ENCODE measurements at places on chromosomes 3 and 15.

- DNase-seq, result no peak
Measured at GRCh38 chr3:172606021-172606420, 82.8 kb upstream of the TNFSF10 start.

DNA sequence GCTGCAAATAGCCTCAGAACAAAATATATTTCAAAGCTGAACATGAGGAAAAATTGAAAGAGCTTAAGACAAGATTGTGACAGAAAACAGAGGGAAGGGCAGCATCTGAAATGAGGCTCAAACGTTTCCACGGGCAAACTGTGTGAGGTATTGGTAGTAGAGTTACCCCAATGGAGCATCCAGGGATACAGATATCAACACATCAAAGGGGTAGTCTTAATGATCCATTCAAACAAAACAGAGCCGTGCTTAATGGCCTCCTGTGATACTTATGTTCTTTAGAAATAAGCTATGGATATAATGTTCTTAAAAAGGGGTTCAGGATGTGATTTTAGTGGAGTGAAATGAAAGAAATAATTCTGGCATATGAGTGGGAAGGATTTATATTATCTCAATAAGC is 430.3 kb upstream of the PDZRN3 start:
- DNase-seq, result no peak

DNA sequence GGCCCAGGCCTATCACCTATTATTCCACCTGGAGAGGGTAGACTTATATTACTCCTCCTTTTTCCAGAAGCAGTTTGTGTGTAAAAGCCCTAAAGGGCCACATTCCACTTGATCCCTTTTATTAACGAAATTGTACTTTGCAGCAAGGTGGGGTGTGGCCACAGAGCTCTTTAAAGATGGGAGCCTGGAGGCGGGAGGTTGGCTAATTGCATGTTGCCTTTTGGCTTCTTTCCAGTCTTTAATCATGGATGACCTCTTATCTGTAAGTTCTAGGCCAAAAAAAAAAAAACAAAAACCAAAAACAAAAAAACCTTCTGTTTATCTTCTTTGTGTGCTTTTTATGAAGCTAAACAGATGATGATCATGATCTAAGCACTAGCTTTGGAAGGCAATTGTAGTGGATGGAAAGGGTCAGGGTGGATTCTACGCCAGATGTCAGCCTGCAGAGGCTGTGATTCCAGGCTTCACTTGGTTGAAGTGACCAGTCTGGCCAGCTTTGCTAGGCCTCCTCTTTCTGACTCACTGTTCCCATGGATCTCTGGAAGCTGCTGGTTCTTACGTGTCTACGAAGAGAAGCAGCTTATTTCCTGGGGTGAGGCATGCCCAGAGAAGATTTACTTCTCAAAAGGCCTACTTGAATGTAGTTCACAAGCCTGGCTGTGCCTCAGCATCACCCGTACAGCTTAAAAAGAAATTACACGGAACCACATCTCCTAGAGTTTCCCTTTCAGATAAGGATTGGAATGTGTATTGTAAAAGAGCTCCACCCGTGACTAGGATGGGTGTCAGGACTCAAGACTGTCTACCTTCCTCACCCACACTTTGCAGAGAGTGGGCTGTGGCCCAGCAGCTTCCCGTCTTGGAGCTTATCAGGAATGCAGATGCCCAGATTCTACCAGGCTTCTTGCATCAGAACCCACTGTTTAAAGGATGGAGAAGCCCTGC is 330.9 kb upstream of the C2CD4B start:
- DNase-seq, result peak; percentile 24

DNA sequence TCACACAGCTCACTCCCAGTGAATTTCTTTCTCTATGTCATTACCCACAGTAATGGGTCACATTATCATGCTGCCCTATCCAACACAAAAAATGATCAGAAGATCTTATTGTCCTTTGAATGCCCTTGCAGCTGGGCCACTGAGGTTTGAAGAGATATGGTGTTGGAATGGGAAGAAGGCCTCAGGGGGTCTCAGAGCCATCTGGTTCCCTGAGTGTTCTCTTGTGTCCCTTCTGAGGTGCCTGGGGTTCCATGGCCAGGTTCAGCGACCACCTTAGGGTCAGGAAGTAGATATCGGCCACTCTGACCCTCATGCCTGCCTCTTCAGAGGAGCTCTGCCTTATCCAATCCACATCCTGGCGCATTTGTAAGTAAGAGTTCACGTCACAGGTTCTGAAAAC is 232.3 kb downstream of the TJP1 start:
- DNase-seq, result no peak

DNA sequence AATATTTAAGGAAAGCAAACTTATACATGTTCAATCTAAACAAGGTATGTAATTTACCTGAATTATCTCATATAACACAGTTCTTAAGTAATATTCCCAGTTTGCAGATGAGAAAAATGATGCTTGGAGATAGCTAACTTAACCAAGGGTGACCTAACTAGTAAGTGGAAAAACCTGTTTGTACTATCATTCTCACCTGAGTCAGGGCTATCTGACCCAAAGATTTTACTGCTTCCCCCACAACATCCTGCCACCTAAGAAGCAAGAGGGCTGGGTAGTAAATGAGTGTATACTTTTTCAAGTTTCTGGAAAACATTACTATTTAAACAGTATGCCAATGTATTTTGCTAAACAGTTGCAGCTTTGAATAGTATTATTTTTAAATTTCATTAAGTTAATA is 10.6 kb downstream of the TP63 start:
- no peak for DNase-seq

DNA sequence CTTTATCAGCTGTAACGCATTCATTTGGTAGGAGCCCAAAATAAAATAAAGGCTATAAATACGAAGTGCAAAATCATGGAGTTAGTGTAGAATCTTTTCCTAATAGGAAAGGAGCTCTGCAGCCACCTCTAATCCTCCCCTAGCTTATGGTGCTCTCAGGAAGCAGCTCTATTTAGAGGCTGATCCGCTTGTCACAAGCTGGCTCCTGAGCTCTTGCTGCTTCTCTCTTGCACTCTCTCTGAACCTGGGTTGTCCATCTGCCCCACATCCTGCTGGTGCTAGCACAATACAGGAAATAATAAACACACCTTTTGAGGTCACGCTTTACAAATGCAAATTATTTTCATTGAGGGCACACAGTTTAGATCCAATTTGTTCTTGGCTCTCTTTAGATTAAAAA is 37.3 kb upstream of the BFSP2 start:
- DNase-seq, result peak; percentile 89

DNA sequence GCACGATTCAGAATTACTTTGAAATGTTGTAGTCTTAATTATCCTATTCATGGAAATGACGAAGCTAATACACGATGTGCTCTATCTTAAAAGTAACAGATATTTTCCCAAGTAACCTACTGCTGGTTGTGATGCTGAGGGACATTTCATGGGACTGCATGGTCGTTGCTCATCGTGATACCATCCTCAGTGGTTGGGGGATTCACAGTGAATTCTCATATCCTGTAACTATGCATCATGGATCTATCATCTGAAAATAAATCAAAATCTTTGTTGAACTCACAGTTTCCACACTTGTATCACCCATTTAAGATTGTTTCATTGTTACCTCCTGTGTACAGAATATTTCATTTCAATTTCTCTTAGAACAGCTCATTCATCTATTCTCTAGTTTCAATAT is 84.7 kb downstream of the OPA1 start:
- no peak for DNase-seq

GRCh38 chr3:45819543-45819942 is 22.4 kb downstream of the LZTFL1 start:
- no peak for DNase-seq

GRCh38 chr15:38153781-38154180 is 98.9 kb upstream of the SPRED1 start:
- no peak for DNase-seq

DNA sequence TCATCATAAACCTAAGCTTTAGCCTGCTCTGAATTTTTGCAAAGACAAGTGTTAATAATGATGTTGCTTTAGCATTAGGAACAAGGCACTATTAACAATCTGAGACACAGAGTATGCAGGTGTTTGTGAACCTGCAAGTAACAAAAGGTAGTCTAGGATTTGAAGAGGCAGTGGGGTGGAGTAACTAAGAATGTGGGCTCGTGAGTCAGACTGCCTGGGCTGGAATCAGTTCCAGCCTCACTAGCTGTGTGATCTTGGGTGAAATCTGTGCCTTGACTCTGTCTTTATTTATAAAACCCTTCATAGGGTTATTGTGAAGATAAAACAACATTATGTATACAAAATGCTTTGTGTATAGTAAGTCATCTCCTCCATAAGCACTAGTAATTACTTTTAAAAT is 610.6 kb upstream of the CFAP20DC start:
- DNase-seq, result no peak

- peak; percentile 43 for DNase-seq
Measured at GRCh38 chr15:61528581-61528910, 299.4 kb upstream of the RORA start.

- peak; percentile 25 for DNase-seq
Measured at GRCh38 chr3:4978966-4979427, 240 bp upstream of the BHLHE40 start.

GRCh38 chr3:65432388-65433003 is 606.2 kb downstream of the MAGI1 start:
- no peak for DNase-seq

DNA sequence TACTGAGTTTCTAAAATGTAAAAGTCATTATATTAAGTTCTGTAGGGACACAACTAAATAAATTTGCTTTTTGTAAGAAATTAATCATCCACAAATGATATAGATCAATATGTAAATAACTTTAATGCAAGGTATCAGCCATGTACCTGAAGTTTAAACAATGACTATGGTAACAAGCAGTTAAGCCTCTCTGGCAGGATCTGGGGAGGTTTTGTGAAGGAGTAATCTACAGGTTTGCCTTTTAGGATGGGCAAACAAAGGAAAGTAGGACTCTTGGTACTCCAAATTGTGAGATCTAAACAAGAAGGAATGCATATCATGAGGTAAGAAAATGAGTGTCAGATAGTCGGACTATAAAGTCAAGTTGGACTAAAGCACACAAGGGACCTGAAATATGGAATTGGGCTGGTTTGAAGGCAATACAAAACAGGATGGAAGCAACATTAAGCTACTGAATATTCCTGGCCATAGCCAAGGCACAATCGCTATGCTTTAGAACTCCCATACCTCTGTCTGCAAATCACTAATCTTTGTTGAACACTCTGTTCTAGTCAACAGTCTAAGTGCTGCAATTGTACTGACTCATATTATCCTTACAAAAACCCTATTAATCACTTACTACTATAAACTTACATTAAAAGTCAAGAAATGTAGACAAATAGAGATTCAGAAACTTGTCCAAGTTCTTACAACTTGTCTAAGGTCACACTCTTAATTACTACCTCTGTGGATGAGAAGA is 412.8 kb downstream of the DIPK2A start:
- no peak for DNase-seq

GRCh38 chr3:32849046-32849445 is 31.2 kb downstream of the TRIM71 start:
- no peak for DNase-seq

- DNase-seq, result no peak
Measured at GRCh38 chr3:174477491-174477890, 381.6 kb upstream of the NAALADL2 start.

GRCh38 chr3:151795276-151795675 is 18.6 kb upstream of the AADAC start:
- DNase-seq, result no peak

DNA sequence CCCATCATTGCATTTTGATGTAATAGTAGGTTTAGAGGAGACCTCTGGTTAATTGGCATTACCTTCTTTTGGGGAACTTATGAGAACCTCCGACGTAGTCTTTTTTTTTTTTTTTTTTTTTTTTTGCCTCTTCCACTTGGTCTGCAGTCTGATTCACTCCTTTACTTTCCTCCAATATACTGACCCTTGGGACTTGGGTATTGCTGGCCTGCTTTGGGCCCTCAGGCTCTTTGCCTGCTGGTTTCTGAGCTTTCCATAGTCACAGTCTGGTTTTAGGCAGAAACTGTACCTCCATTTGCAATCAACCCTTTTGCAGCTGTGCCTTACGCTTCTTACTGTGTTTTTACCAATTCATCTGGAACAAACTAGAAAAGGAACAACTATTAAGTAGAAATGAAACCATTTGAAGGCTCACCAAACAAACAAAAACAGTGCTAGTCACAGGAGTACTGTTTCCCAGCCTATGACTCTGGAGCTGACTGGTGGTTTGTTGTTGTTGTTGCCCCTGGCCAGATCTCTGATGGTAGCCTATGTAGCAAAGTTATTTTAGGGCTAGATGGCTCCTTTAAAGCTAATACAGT is 272.8 kb downstream of the BBX start:
- no peak for DNase-seq

GRCh38 chr3:14299767-14300166 is 102.6 kb upstream of the SLC6A6 start:
- no peak for DNase-seq

- no peak for DNase-seq
Measured at GRCh38 chr3:148879256-148879655, 14.2 kb downstream of the CPA3 start.

- DNase-seq, result no peak
Measured at GRCh38 chr3:185920184-185920583, 17.6 kb downstream of the TRA2B start.

- no peak for DNase-seq
Measured at GRCh38 chr3:126826693-126827092, 122.7 kb downstream of the CHCHD6 start.

DNA sequence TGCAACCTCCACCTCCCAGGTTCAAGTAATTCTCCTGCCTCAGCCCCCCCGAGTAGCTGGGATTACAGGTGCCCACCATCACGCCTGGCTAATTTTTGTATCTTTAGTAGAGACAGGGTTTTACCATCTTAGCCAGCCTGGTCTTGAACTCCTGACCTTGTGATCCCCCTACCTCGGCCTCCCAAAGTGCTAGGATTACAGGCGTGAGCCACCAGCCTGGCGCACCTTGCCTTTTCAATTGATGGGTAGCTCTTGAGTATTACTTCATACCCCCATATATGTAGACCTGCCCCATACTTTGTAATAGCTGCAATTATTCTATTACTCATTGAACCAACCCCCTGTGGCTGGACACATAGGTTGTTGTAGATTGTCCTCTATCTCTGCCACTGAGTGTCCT is 101.3 kb downstream of the LRRK1 start:
- no peak for DNase-seq

GRCh38 chr3:8279476-8279875 is 222.1 kb upstream of the LMCD1 start:
- DNase-seq, result no peak

DNA sequence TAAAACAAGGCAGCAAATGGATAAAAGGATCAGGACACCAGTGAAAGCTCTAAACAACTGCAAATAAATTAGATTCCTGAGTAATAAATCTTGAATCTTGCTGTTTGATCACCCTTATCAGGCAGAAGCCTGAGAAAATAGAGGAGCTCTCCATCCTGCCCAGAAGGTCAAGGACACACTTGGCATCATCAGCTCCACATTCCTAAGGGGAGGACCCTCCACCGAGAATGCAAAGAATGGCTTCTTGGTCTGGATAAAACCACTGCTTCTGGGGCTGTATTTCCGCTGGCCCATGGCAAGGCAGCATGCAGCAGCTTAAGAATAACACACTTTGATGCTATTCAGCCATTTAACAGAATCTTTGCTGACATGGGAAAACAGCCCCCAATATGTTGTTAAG is 108.9 kb upstream of the TSC22D2 start:
- no peak for DNase-seq
